ENCODE measurements at places on chromosomes 1 and 21.

- no peak for DNase-seq
Measured at GRCh38 chr1:203479646-203480045, 4.0 kb downstream of the PRELP start.

DNA sequence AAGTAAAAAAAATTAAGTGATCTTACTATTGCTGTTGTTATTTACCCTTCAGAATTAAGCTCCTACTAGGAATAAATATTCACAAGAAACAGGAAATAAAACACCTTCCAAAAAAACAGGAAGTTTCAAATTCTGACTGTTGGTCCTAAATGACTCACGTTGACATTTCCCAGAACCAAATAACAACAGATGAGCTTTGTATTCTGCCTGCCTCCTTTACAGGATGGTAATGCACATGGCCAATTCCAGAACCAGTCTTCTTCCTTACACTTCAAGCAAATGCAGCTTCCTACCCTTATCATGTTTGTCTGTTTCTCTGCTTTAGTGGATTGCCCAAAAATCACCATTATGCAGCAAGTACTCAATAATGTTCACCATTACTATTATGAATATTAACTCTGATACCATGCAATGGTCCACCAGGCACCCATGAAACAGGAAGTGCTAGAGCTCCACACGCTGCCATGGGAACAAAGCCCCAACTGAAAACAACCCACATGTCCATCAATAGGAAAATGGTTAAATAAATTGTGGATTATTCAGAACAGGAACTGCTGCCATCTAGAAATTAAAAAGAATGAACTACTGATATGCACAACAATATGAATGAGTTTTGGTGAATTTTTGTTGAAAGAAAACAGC is 8.9 kb downstream of the CASP9 start:
- DNase-seq: no peak

- no peak for DNase-seq
Measured at GRCh38 chr1:6603915-6604558, 1.4 kb upstream of the KLHL21 start.

- no peak for DNase-seq
Measured at GRCh38 chr1:152907686-152908601, at the start of gene IVL. IVL (plus strand) TSS chr1:152908546; CDS start chr1:152909798, 1,252 bp downstream.

GRCh38 chr1:57518496-57518895 is 94.6 kb upstream of the DAB1 start:
- DNase-seq: no peak

- DNase-seq: no peak
Measured at GRCh38 chr1:218614031-218614430, 268.9 kb downstream of the TGFB2 start.

DNA sequence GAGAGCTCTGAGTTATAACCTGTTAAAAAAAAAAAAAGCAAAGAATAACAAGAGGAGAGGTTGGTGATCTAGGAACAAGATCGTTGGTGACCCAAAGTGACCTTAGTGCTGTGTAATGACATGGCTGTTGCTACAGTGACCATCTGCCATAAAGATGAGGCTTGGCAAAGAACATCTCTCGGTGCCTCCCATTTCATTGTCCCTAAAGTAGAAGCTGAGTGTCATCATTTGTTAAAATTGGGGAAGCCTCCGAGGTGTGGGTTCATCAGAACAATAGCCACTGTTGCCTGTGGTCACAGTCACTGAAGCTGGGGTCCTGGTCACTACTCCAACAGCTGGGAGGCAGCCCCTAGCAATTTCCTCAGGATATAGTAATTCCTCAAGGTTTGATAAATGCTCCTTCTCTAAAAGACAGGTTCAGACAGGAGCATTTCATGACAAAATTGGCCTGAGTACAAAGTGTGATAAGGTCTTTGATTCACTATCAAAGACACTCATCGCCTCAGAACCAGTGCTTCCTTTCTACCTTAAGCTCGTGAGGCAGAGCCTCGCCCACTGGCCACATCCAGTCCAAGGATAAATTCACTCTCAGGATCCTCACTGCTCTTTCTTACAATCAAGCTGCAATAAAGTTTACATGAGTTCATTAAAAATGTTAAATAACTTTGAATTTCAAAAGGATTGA is 81.9 kb upstream of the RGS2 start:
- no peak for DNase-seq

- no peak for DNase-seq
Measured at GRCh38 chr1:204846546-204846945, 24.1 kb upstream of the NFASC start.

- no peak for DNase-seq
Measured at GRCh38 chr1:5156416-5157120, 502.2 kb downstream of the AJAP1 start.

DNA sequence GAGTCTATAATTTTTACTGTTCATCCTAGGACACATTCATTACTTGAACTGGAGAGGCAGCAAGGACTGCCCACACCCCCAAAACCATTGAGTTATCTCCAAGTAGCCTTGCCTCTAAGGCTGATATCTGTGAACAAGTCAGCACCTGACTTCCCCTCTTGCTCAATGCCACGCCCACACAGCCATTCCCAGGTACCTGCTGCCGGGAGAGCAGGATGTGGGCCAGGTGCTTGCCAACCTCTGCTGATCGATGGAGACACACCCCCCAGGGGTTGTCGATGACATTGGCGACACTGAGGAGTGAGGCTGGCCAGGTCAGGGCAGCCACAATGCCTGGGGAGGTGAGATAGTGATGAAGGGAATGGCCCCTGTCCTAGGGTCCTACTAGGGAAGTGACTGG is 60.1 kb downstream of the TMCO4 start:
- no peak for DNase-seq

DNA sequence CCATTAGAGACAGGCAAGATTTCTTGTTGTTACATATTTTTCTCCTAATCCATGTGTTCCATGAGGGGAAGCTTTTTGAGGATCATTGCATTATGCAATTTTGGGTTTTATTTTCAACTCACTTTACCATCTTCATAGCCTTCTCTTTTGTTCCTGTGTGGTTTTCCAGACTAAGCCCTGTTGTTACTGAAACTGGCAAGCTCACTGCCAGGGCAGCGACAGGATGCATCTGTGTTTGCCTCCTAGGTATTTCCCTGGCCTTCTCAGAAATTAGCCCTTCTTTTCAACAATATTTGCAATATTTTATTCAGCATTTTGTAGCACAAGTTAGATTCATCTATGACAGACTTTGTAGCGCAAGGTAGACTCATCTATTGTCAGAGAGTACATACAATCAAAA is 134.2 kb upstream of the CYYR1 start:
- DNase-seq: no peak

DNA sequence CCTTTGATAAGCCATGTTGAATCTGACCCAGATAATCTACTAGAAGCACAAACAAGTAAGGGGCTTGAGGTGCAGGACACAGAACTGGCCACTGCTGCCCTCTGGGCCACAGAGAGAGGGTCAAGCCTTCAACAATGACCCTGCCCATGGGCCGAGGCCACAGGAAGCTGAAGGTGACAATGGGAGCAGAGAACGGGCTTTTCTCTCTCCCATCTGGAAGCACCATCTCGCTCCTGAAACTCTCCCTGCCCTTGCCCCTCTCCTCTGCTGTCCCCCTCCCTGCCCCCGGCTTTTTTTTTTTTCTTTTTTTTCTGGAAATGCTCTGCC is 133.1 kb upstream of the DUSP10 start:
- DNase-seq: no peak

GRCh38 chr1:198915327-198916231 is 276.7 kb downstream of the PTPRC start:
- DNase-seq: no peak

Measured in activated T-cell treated with anti-CD3 and anti-CD28 coated beads, Interleukin-2, amount 50 U/mL, for 48 hours (primary cell).